Stimulated activated CD4-positive, alpha-beta T cell treated with anti-CD3 and anti-CD28 coated beads, Interleukin-2, amount 100 ng/mL, for 24 hours (primary cell): ENCODE measurements at places on chromosomes 3 and 15.

DNA sequence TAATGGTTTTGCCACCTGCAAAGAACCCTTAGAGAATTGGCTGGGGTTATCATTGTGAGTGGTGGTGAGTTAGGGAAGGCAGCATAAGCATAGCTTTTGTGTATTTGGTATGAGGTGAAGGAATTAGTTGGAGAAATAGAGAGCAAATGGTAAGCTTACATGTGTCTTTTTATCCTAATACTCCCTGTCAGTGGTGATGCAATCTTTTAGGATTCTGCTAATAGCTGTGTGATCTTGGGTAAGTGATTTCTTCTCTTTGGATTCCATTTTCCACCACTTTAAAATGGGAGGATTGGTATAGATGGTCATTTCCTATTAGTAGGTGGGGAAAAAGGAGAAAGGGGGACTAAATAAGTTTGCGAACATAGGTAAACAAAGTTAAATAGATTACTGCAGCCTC, 30.9 kb downstream of the PIAS1 start:
- no peak for DNase-seq

- DNase-seq = no peak
Observed at GRCh38 chr3:155753038-155753639, 8.3 kb upstream of the PLCH1 start.

DNA sequence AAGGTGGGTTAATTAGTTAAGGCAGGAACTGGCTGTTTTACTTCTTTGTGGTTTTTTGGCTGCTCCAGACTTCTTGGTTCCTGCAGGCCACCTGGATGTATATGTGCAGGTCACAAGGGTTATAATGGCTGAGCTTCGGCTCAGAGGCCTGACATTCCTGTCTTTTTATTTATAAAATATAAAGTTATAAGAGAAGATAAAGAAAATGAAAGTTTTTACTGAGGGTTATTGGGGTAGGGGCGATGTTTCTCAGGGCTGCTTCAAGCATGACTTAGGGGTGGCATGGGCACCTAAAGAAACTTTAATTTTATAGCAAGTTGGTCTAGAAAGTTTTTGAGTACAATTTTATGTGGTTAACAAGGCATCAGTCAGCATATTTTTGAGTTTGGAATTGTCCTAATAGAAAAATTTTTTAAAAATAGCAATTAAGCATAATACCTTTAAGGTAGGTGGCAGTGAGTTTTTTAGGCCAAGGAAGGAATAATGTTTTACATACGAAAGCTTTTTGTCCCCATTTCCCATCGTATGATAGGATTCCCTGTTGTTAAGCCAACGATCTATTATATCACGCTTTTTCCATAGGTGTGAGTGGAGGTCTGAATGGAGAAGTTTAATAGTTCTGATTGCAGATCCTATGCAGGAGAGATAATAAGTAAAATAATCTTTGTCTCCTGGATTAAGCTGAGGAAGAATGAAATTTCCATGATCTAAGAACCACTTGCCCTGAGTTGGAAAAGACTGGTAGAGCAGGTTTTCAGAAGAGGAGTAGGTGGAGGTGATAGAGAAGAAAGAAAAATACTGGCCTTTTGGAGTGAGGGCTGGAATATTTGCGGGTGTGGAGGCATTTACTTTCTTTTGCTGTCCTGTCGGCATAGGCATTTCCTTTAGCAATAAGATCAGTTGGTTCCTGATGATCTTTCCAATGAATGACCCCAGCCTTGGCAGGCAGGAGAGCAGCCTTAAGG, 10.1 kb downstream of the STRIT1 start:
- no peak for DNase-seq

DNA sequence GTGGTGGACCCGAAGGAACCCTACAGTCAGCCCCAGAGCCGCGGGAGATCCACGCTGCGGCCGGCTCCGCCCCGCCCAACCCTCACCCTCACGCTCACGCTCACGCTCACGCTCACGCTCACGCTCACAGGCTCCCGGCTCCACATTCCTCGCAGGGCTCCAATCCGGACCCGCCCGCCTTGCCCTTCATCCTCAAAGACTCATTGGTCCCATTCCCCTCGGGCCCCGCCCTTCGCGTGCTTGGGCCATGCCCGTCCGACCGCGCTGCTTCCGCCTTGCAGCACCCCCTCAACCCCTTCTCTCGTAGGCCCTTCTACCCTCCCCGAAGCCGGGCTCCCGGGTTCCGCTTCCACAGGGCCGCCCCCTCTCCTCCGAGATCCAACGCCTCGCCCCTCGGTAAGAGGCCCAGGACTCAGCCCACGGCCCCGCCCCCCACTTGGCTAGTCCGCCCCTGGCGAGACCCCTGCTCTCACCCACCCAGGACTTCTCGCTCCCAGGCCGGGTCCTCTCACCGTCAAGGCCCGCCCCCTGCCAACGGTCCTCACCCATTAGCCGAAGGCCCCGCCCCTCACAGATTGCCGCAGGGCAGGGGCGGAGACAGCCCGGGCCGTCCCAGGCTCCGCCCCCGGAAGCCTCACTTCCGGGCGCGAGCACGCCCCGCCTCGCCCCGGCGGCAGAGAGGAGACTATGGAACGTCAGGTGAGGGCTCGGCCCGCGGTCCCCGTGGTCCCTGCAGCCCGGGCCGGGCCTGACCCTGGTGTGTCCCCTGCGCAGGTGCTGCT, at the start of gene APEH:
Gene APEH (plus strand): TSS at position 637 of the 782 bp plus-strand sequence. CDS start 51 bp downstream, at position 688.
- peak; percentile 98 for DNase-seq

DNA sequence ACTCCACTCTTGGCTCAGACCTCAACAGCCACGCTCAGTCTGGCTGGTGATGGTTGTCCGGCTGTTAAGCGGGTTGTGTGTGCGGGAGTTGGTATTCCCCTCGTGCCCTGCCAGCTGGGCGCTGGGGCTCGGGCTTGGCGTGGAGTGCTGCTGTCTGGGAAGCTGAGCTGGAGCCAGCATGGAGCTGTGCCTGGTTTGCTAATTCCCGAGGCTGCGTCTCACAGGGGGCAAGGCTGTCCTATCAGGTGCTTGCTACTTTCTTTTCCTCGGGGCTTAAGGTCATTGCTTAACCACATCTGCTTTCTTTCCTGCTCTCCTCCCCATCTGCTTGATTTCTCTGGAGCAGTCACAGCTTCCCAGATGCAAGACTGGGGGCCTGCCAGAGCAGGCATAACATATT, 29.9 kb downstream of the PDIA5 start:
- no peak for DNase-seq

- DNase-seq = no peak
Observed at GRCh38 chr15:38154837-38155236, 97.8 kb upstream of the SPRED1 start.

GRCh38 chr3:111967068-111967467, 11.8 kb upstream of the ABHD10 start:
- no peak for DNase-seq

- no peak for DNase-seq
Observed at GRCh38 chr3:57512166-57512565, 32.0 kb downstream of the DNAH12 start.

- peak; percentile 20 for DNase-seq
Observed at GRCh38 chr3:88180398-88180999, 30.7 kb downstream of the C3orf38 start.

- no peak for DNase-seq
Observed at GRCh38 chr15:91909574-91909973, 56.1 kb downstream of the SLCO3A1 start.

DNA sequence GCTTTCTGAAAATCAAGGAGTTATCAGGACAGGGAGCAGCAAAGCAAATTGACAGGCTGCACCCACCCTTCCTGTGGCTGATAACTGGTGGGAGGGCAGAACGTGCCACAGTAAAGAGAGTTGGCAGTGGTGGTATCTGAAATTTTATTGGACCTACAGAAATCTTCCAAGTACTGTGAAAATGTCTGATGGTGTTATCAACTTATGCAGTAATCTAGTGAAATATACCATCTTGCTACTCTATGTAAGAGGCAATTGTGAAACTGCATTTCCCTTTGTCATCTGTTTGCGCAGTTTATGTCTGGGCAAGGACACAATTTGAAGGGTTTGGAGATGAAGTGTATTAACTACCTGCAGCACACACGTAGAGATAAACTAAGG, 1.5 kb downstream of the PLCL2 start:
- DNase-seq = no peak

GRCh38 chr15:75620841-75621391, 4.6 kb downstream of the SNUPN start:
- DNase-seq = no peak

- no peak for DNase-seq
Observed at GRCh38 chr3:36707623-36708409, 56.5 kb downstream of the DCLK3 start.

GRCh38 chr15:61118885-61119284, 110.2 kb downstream of the RORA start:
- DNase-seq = no peak

DNA sequence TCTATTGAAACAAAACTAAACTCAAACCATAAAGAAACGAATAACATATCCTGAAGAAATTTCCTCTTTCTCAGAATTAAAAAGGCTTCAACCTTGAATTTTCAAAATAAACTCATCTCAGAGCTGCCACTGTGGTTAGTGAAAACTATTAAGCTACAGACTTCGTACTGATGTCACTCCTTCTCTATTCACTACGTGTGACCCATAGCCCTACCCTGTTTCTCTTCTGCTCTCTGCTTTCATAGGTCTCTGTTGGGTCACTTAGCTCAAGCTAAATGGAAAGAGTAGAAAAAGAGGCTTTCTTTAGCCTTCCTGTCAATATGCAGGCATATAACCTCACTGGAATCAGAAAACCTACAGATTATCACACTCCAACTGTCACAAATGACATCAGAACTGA, 126.6 kb upstream of the MME start:
- DNase-seq = no peak

DNA sequence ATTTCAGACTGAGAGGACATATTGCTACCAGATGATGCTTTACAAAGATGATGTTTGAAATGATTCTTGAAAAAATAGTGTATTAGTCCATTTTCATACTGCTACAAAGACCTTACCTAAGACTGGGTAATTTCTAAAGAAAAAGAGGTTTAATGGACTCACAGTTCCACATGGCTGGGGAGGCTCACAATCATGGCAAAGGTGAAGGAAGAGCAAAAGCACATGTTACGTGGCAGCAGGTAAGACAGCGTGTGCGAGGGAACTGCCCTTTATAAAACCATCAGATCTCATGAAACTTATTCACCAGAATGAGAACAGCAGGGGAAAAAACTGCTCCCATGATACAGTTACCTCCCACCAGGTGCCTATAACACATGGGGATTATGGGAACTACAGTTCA, 658.4 kb upstream of the CFAP20DC start:
- no peak for DNase-seq

DNA sequence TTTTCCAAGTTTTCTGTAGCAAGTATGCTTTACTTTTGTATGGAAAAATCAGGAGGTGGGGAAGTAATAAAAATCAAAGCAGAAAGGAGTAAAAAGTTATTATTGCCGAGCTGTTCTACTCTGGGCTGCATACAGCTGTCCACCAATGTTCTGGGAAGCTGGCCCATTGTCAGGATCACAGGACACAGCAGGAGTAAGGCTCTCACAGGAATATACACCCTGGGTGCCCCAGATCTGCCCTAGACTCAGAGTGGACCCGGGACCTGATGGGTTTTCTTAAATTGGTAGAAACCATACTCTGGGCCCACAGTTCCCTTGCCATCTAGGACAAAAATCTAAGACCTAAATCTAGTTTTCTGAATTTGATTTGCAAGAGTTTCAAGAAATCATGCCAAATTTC, 60.4 kb downstream of the TNIK start:
- no peak for DNase-seq

DNA sequence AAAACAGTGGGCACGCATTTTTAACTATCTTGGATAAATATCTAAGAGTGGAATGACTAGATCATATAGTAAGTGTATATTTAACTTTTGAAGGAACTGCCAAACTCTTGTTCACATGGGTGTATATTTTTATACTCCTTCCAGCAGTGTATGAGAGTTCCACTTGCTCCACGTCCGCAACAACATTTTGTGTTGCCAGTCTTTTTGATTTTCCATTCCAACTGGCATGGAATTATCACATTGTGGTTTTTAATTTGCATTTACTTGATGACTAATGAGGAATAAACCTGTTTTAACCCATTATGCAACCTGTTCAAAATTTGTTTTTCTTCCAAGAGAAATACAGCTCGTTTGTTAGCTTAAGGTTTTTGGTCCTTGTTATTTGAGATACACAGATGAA, 51.6 kb downstream of the ZNF621 start:
- DNase-seq = no peak

DNA sequence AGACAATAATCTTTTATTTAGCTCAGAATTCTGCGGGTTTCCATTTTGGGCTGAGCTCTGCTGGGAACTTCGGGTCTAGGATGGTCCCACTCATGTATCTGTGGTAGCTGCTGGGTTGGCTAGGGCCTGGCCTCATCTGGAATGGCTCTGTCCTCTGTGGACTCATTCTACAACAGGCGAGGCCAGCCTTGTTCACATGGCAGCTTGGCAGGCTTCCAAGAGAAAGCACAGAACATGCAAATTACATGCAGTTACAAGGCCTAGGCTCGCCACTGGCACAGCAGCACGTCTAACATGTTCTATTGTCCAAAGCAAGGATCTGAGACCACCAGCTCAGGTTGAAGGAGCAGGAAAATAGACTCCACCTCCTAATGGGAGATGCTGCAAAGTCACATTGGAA, 431.4 kb downstream of the PDCD6IP start:
- no peak for DNase-seq

- no peak for DNase-seq
Observed at GRCh38 chr15:20346082-20346805, 195.4 kb downstream of the GOLGA6L6 start.

DNA sequence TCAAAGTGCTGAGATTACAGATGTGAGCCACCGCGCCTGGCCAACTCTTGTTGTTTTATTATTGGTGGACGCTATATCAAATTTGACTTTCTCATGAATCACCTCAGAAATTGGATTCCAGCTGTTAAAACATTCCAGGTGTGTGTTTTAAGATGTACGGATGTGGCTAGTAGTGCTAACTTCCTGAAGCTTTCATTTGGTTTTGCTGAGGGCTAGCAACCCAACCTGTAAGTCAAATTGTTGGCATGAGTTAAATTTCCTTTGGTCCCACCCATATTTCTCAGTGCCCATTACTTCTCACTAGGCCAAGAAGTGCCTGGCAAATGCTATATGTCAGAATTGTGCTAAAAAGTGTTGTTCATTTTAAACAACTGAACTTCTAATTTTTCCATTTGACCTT, 13.1 kb upstream of the KAT2B start:
- DNase-seq = no peak

DNA sequence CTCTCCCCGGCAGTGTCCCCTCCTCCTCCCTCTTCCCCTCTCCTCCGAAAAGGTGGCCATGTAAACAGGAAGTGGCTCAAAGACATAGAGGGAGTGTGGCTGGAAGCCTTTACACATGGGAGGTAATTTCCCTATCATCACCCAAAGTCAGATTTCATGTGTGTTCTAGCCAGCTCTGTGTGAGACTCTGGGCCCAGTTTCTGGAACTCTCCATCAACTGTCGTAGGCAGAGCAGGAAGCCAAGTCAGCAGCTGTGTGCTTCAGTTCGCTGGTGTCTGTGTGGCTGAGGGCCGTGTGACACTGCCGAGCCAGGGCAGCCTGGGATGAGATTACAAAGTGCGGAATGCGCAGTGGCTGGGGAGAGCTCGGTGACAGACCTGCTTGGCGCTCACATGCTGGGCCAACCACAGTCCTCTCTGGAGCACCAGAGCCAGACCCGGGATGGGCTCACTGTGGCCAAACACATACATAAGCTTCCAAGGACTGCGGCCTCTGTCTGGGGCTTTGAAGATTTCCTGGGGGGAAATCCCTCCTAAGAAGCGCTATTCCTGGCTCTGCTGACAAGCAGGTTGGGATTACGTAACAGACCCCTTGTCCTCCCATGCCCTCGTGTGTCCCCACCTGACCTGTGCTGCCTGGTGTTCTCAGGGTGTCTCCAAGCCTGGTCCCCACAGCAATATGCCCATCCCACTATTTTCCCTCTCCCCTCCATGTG, 50.7 kb downstream of the UMPS start:
- DNase-seq = no peak

GRCh38 chr3:52028572-52028971, 27.8 kb downstream of the DUSP7 start:
- DNase-seq = no peak
